H1 (cell line): ENCODE measurements at places on chromosomes 4 and X.

GRCh38 chr4:142405695-142406498 is 440.2 kb downstream of the INPP4B start:
- no peaks in the 10 kb centered on the region for H3K27me3 ChIP-seq
- no peaks in the 10 kb centered on the region for H3K36me3 ChIP-seq
- no peak for DNase-seq
- H3K27ac ChIP-seq: no peak overlapping the region

DNA sequence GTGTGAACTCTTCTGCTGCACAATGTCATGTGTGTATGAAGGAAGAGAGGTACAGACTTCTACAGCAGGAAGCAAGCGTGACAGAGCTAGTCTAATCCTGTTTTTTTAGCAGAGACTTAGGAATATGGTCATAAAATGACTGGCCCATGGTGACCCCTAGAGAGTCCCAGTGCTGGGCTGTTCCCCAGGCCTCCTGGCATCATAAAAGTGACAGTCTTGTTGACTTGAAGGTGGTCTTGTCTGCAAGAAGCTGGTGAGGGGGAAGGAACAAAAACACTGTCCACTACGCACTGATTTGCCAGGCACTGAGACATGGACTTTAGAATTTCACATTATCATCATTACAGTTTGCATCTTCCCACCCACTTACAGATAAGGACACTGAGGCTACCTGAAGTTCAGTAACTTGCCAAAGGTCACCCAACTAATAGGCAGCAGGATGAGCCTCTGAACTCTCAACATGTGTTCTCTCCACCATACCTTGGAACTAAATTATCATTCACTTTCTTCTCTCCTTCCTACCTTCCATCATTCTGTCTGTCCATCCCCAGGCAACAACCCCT is 63.0 kb downstream of the HADH start:
- no peak overlapping the region for H3K27ac ChIP-seq
- H3K4me3 ChIP-seq: no peak overlapping the region
- no peaks in the 10 kb centered on the region for H3K36me3 ChIP-seq
- no peaks in the 10 kb centered on the region for H3K27me3 ChIP-seq
- no peak for DNase-seq

- H3K27me3 ChIP-seq: no peaks in the 10 kb centered on the region
- H3K4me3 ChIP-seq: no peak overlapping the region
- no peaks in the 10 kb centered on the region for H3K4me1 ChIP-seq
- no peak overlapping the region for H3K27ac ChIP-seq
- no peak for DNase-seq
Observed at GRCh38 chr4:127967141-127967775, 2.1 kb downstream of the ABHD18 start.

DNA sequence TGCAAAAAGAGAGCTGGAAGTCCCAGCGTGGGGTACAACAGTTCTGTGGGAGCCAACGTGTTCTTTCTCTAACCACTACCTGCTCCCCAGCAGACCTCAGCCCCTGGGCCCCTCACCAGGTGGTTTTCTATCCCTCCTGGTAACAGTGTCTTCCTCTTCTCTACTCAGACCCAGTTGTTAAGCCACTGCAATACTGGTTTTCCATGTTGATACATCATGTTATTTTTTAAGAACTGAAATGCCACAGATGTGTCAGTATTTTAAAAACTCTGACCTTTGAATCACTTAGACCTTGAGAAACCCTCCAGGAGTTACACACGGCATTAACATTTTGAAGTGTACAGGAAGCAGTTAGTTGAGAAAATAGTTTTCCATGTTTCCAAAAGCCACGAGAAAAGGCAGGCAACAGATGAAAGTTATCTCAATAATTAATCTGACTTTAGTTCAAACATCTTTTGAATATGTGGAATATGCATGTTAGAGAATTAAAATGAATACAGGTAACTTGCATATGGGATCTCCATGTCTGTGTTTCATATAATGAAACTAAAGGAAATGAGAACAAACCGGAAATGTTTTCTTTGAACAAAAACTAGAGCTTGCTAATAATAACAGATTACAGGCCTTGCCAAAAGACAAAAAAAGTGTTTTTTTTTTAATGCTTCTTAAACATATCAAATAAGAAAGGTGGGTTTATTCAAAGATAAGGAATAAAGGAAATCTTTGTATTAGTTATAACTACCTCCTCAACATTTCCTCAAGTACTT is 108.8 kb downstream of the ZNF827 start:
- no peak overlapping the region for H3K27ac ChIP-seq
- no peaks in the 10 kb centered on the region for H3K27me3 ChIP-seq
- H3K4me1 ChIP-seq: peaks cover 7% of the 10 kb centered on the region
- H3K36me3 ChIP-seq: 0 out of 2 replicates have a peak, but pooled peaks cover 3% of the 10 kb centered on the region
- DNase-seq: no peak
- no peak overlapping the region for H3K4me3 ChIP-seq

- H3K27ac ChIP-seq: no peak overlapping the region
- no peaks in the 10 kb centered on the region for H3K27me3 ChIP-seq
- no peak overlapping the region for H3K4me3 ChIP-seq
- H3K36me3 ChIP-seq: no peaks in the 10 kb centered on the region
Observed at GRCh38 chr4:156775813-156776212, 195.8 kb downstream of the PDGFC start.

- no peak overlapping the region for H3K27ac ChIP-seq
- no peak for DNase-seq
- H3K4me1 ChIP-seq: peaks cover 15% of the 10 kb centered on the region
Observed at GRCh38 chr4:4872314-4872903, 12.9 kb downstream of the MSX1 start.

- no peak overlapping the region for H3K27ac ChIP-seq
- H3K36me3 ChIP-seq: no peaks in the 10 kb centered on the region
- no peak for DNase-seq
- H3K27me3 ChIP-seq: no peaks in the 10 kb centered on the region
- no peak overlapping the region for H3K4me3 ChIP-seq
- no peaks in the 10 kb centered on the region for H3K4me1 ChIP-seq
Observed at GRCh38 chr4:47642191-47642830, 157.2 kb downstream of the ATP10D start.

- no peaks in the 10 kb centered on the region for H3K27me3 ChIP-seq
- no peak for DNase-seq
- no peak overlapping the region for H3K4me3 ChIP-seq
- H3K4me1 ChIP-seq: no peaks in the 10 kb centered on the region; the same call in 1 of the 2 replicates
Observed at GRCh38 chrX:111098874-111099273, 2.9 kb downstream of the PAK3 start.
